ENCODE measurements at places on chromosomes 16 and 17.
A peak's percentile ranks its signal among the peaks of the same experiment; 100 is the strongest.

DNA sequence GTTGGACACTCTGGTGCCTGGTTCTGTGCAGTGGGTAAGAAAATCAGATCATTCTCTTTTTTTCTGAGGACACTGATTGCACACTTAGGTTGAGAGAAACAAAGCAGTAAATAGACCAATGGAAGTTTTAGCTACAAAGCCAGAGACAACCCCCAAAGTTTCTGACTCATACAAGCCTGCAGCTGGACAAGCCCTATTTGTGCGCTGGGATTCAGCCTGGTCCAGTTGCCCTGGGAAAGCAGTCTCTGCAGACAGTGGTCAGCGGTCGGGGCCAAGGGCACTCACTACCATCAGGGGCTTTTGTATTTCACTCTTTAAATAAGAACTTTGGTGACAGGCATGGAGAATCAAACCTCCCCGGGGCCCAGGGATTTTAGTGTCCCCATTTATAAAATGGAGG is 6.0 kb upstream of the RHBDL3 start:
- no peak for DNase-seq

DNA sequence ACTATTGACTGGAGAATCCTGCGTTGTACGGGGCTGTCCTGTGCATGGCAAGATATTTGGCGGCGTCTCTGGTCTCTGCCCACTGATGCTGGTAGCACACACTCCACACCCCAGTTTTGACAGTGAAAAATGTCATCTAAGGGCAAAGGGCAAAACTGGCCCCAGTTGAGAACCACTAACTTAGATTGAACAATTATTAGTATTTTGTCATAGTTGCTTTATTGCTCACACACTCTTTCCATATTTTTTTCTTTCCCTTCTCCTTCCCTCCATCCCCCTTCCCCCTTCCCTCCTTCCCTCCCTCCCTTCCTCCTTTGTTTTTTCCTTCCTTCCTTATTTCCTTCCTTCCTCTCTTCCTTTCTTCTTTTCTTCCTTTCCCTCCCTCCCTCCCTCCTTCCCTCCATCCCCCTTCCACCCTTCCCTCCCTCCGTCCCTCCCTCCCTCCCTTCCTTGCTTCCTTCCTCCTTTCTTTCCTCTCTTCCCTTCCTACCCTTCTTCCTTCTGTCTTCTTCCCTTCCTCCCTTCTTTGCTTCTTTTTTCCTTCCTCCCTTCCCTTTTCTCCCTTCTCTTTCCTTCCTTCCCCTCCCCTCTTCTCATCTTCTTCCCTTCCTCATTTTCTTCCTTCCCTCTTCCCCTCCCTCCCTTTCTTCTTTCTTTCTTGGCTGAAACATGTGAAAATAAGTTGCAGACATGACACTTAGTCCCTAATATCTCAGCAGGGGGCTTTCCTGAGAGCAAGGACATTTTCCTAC is 5.5 kb downstream of the SHISA9 start:
- DNase-seq, result no peak

- DNase-seq, result no peak
Measured at GRCh38 chr17:68196394-68197090, 51.3 kb upstream of the AMZ2 start.

GRCh38 chr17:34527136-34527907 is 52.1 kb upstream of the TMEM132E start:
- no peak for DNase-seq

- DNase-seq, result no peak
Measured at GRCh38 chr16:4051591-4051990, 64.7 kb downstream of the ADCY9 start.

GRCh38 chr16:57184113-57184512 is 1.7 kb downstream of the PSME3IP1 start:
- no peak for DNase-seq

DNA sequence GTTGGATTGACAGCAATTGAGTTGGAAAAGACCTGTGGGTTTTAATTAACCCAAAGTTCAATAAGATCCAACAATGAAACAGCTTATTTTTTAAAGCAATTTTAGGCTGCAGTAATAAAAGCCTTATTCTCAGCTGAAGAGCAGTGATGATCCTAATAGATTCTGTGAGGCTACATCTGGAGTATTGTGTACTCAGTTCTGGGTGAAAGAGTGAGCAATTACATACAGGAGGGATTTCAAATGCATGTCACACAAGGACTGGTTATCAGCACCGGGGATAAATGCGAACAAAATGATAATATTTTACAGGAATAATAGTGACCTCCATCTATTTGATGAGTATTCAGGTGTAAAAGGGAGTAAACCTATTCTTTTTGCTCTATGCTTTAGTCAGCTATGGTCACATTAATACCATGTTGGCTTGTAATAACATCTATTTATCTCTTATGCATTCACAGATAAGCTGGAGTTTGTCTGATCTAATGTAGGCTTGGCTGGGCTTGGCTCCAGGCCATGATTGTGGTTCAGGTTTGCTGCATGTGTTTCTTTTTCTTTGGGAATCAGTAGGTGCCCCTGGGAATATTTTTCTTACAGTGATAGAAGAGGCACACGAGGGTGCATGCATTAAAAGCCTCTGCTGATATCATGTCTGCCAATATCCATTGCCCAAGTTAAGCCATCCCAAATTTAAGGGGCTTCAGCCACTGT is 22.2 kb upstream of the TOX3 start:
- no peak for DNase-seq

DNA sequence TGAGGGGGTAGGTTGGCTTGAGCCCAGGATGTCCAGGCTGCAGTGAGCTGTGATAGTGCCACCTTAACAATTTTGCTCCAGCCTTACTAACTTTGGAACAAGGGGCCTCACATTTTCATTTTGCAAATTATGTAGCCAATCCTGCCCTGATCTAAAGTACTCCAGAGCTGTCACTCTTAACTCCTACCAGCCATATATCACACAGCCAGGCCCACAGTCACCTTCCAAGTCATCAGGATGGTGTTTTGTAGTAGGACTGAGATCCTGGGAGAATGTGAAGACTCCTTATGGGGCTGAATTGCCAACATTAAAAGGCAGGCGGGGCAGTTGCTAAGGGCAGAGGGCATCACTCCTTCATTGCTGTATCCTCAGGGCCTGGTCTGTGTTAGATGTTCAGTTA is 243.0 kb downstream of the MRTFB start:
- no peak for DNase-seq

GRCh38 chr17:65537845-65538674 is 23.4 kb downstream of the AXIN2 start:
- DNase-seq, result peak; percentile 50

DNA sequence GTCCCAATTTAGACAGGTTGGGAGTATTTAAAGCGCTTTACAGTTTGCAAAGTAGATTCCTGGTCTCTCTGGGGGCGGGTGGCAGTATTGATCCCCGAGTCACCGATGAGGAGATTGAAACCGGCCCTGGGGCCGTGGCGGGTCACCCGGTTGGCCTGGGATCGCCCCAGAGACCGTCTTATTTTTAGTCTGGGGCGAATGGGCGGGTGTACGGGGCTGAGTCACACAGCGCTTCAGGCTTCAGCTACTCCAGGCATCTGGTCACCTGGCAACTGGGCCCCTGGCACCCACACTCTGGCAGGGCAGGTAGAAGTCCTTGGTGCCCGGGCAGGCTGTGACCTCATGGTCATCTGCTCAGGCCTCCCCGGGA is 669 bp downstream of the MIEF2 start:
- DNase-seq, result peak; percentile 28

GRCh38 chr17:48639982-48640857 is 14.1 kb upstream of the HOXB9 start:
- no peak for DNase-seq

DNA sequence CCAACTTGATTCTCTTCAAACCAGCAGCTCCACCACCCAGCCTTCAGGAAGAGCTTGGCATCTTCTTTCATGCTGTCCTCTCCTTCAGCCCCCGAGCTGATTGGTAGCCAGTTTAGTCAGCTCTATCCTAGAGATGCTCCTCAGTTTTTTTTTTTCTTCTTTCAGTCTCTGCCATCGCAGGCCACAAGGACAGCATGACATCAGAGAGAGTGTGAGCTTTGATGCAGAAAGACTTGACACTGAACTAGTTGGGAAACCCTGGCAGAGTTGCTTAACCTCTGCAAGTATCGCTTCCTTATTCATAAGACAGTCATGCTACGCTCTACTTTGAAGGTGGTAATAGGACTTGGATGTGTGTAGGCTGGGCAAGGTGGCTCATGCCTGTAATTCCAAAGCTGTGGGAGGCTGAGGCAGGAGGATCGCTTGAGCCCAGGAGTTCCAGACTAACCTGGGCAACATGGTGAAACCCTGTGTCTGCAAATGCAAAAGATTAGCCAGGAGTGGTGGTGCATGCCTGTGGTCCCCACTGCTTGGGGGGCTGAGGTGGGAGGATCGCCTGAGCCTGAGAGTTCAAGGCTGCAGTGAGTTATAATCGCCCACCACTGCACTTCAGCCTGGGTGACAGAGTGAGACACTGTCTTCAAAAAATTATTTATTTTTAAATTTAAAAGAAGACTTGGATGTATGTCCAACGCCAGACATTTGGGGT is 2.6 kb downstream of the CD300LB start:
- no peak for DNase-seq

- no peak for DNase-seq
Measured at GRCh38 chr16:81469710-81470535, 25.3 kb downstream of the CMIP start.

DNA sequence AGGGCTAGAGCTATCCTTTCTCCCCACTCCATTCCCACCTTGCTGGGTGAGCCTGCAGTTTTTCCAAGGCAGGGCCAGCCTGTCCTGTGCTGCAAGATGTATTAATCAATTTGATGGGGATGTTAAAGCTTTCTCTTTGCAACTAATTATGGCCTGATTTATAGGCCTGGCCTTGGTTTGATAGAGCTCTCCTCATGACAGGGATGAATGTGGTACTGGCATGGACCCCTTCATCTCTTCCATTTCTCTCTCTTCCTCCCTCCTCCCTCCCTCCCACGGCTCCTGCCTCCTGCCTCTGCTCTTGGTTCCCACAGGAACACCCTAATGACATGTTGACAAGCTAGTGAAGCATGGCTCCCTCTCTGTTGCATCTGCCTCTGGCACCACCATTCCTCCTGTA is 47.2 kb upstream of the SKAP1 start:
- no peak for DNase-seq

DNA sequence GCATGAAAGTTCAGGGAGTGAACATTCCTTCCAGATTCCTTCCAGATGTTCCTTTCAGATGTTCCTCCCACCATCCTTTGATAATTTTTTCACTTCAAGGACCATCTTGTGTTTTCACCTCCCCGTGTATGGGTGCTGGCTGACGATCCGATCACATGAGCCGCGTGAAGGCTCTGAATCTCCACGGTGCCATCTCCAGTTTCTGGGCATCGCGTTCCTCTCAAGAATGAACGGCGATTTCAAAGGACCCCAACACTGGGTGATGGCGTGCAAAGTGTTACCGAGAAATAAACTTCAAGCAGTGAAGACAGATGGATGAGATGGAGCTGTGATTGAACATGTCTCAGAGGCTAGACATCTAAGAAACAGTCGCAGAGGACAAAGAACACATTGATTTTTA is 245.3 kb downstream of the GSG1L start:
- DNase-seq, result no peak

DNA sequence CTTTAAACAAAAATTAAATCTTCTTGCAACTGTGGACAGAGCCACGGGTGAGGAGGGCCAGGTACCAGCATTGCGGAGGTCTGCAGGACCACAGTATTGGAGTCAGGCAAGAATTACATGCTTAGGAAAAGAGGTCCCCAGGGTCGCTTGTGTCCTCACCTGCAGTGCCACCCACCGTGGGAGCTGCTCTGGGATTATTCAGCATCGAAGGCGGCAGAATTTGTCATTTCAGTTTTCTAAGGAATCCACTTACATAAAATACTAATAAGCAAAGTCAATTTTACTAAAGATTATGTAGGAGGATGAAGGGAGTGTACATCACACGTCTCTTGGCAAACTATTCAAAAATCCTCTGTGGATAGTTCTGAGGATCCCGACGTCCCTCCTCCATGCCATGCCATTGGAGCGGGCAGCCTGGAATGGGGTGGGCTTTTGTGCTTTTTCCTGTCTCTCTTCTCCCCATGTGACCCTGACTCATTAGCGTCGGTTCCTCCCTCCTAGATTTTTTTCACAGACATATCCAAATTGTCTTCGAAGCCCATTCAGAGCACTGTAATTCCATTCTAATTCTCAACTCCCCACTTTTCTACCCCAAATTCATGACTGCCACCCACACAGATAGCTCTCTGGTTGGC is 3.0 kb upstream of the PIK3R6 start:
- no peak for DNase-seq

DNA sequence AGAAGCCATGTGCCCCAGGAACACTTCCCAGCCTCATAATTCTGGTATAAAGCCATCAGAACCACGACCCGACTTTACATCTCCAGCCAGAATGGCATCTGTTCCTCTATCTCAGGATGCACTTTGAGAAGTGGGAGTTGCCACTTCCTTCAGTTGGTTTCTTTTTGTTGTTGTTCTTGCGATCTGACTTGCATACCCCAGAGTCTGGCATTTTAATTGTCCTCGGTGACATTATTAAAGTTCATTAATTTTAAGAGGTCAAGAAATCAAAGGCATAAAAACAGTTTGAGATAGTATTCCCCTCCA is 13.5 kb downstream of the MARCHF10 start:
- no peak for DNase-seq

DNA sequence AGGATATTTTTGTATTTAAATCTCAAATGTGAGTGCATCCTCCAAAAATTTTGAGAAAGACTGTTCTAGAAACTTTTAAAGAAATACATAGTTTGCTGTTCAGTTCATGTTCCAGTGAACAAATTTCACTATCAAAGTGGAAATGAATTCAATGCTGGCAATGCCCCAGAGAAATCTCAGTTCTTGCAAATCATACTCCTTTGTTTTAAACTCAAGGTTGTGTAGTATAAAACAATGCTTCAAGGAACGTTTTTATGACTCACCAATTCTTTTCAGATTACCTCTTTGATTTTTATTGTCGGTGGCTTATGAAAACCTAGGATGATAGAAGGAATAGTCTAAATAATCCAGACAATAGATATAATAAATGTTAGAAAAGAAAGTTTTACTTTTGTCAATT is 17.6 kb downstream of the LPCAT2 start:
- DNase-seq, result no peak

- no peak for DNase-seq
Measured at GRCh38 chr17:31854672-31855071, 4.4 kb downstream of the COPRS start.

DNA sequence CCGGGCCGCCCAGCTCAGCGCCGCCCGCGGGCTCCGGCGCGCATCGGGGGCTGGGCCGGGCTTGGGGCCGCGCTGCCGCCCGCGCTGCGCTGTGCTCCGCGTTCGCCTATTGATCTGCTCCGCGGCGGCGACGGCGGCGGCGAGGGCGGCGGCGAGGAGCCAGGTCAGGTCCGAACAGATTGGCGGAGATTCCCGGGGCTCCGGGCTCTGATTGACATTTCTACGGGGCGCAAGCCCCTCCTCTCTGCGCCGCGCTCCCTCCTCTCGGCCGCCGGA is 559 bp downstream of the IRX3 start:
- DNase-seq, result no peak

All from stimulated activated CD4-positive, alpha-beta T cell treated with anti-CD3 and anti-CD28 coated beads, Interleukin-12 subunit alpha, Interleukin-12 subunit beta, amount 100 ng/mL, for 4 hours (primary cell).